ENCODE measurements at places on chromosomes 5 and 9.

GRCh38 chr9:132840980-132841379 lies 37.1 kb downstream of the AK8 start:
- DNase-seq = no peak

- no peak for DNase-seq
Observed at GRCh38 chr9:110650261-110650660, 18.3 kb upstream of the MUSK start.

GRCh38 chr5:53362521-53362941 lies 117.9 kb upstream of the FST start:
- DNase-seq = no peak

DNA sequence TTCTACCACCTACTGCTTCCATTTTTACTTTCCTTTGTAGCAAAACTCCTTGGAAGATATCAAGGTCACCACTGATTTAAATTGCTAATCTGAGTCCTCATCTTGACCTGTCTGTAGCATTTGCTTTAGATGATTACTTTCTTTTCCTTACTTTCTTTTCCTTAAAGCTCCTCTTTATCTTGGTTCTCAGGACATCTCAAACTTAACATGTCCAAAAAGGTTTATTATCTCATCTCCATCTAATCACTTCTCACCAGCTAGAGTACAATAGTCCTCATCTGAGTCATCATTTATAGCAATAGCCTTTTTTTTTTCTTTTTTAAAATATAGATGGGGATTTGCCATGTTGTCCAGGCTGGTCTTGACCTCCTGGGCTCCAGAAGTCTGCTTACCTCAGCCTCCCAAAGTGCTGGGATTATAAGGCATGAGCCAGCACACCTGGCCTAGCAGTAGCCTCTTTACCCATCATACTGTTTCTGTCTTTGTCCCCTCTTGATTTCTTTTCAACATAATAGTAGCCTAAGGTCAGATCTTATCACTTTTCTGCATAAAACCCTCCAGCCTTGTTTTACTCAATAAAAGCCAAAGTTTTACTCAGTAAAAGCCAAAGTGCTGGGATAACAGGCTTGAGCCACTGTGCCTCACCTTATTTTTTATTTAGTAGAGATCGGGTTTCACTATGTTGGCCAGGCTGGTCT lies 32.9 kb upstream of the GPR21 start:
- no peak for DNase-seq

GRCh38 chr5:168159425-168159824 lies 132.0 kb upstream of the WWC1 start:
- no peak for DNase-seq

GRCh38 chr5:157025093-157025698 lies 33.7 kb downstream of the HAVCR1 start:
- no peak for DNase-seq

DNA sequence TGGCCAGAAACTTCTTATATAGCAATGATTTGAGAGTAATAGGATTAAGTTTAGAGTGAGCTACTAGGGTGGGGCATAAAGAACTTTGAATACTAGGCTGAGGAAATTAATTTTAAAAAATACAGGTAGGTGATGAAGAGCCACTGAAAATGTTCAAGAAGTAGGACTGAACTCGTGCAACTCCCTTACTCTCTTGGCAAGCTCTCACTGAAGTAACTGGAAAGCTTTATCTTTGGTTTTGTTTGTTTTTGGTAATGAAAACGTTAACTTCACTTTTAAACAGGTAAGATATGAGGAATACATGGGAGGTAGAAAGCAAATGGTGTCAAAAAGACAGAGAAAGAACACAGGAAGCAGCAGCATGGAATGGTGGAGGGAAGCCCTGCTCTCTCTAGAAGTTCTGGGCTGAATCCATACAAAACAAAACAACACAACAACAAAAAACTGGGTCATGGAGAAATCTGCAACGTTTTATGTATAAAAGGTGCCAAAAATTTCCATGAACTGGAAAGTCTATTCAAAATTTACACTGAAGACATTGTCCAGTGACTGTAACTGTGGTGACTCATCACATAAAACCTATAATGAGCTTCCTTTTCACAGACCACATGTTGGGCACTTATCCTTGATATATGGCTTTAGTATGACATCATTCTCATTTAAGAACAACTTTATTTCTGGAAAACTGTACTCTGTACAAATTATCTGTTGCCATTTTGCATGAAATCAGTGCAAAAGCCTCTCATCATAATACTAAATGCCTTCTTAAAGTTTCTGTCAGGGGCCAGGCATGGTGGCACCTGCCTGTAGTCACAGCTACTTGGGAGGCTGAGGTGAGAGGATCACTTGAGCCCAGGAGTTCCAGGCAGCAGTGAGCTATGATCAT lies 91.2 kb upstream of the CHD1 start:
- DNase-seq = no peak

GRCh38 chr5:111670826-111671492 lies 86.0 kb downstream of the NREP start:
- DNase-seq = no peak

- DNase-seq = no peak
Observed at GRCh38 chr5:59173578-59173977, 590.7 kb downstream of the RAB3C start.

GRCh38 chr9:5321058-5321457 lies 16.5 kb upstream of the RLN2 start:
- no peak for DNase-seq

DNA sequence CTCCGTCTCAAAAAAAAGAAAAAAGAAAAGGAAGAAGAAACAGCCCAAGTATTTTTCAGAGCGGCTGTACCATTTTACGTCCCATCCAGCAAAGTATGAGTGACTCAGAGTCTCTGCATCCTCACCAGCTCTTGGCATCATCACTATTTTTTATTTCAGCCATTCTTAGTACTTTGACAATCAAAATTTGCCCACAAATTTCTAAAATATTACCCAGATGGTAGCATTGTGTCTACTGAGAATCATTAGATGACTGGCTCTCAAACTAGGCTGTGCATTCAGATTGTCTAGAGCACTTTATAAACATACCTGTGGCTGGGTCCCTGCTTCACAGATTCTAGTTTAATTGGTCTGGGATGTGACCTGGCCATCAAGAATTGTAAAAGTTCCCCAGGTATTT lies 21.6 kb upstream of the MELK start:
- no peak for DNase-seq

DNA sequence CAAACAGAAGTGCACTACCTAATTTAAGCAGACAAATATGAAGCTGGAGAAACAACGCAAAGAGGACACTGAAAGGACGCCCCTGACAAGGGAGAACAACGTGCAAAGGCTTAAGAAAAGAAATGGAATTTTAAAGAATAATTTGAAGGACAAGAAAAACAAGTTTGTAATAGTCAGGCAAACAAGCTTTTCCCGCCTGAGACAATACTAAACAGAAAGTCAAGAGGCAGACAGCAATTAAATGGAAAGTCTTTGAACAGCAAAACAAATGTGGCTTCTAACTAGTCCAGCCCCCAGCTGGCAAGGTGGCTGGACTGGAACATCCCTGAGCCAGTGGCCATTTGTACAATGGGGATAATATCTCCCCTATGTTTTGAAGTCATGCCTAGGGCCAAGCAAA lies 63.3 kb downstream of the SIL1 start:
- no peak for DNase-seq

- no peak for DNase-seq
Observed at GRCh38 chr5:14168144-14168792, 25.1 kb downstream of the TRIO start.

- no peak for DNase-seq
Observed at GRCh38 chr5:16510098-16510497, 44.5 kb upstream of the ZNF622 start.

- no peak for DNase-seq
Observed at GRCh38 chr9:115756736-115757135, 396.9 kb upstream of the PAPPA start.

DNA sequence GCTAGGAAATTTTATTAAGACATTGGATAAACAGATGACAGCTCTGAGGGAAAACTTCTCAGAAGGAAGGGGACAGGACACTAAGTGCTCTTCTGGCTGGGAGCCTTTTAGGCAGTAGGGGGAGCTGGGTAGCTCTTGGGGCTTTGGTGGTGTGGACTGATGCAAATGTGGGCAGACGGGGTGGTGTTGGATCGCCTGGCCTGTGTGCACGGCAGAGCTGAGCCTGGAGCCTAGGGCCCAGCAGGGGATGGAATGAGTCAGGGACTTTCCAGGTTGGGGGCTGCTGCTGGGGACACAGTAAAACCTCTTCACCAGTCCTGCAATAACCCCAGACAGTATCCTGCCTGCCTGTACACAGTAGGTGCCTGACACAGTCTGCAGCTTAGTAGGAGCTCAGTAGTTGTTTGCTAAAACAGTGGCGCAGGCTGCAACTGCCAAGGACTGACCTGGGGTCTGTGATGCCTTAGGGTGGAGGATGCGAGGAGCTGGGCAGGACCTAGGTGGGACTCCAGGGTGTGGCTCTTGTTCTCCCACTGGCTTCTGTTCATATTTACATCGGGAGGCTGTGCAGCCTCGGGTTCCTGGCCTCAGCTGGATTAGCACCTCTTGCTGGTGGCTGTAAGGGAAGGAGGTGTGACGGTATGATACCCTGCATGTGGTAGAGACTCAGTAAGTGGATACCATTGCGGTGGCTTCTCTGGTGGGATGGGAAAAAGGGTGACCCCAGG lies 83.8 kb downstream of the DAB2IP start:
- no peak for DNase-seq

DNA sequence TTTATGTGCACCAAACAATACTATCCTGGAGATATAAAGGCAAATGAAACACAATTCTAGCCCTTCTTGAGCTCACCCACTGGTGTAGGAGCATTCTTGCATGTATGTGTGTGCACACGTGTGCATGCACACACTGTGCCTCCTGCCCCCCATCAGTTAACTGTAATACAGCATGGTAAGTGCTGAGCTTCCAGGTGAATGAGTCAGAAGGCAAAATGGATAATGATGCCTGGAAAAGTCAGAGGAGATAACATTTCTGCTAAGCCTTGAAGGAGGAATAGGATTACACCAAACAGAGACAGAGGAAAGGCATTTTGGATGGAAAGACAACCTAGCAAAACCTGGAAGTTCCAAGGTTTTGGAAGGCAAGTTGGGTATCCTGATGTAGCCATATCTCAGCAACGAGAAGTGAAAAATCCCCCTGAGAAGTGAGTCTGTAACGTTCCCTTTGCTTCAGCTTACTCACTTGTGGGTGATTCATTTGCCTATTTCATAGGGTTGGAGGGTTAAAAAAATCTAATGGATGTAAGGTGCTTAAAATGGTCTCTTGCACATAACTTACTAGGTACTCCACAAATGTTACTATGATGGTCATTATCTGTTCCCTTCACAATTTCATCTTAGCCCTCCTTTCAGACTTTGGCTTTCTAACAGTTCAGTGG lies 101.4 kb upstream of the STC2 start:
- DNase-seq = no peak

- DNase-seq = no peak
Observed at GRCh38 chr5:133425222-133425621, 187.1 kb downstream of the FSTL4 start.

DNA sequence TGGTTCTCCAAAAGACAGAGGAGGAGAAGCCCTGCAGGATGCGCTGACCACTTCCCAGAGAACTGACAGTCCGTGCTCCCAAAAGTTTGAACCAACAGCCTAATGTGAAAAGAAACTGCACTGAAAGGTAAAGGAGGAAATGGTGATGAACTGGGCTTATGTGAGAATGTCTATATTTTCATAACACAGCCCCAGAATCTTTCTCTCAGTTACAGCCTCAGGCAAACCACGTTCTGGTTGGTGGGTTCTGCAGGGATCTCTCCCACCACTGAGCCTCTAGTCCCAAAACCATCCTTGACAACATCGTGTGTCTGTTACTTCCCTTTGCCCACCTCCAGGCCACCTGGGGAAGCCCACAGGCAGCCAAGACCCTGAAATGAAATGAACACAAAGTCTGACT lies 23.9 kb downstream of the SPARC start:
- no peak for DNase-seq

DNA sequence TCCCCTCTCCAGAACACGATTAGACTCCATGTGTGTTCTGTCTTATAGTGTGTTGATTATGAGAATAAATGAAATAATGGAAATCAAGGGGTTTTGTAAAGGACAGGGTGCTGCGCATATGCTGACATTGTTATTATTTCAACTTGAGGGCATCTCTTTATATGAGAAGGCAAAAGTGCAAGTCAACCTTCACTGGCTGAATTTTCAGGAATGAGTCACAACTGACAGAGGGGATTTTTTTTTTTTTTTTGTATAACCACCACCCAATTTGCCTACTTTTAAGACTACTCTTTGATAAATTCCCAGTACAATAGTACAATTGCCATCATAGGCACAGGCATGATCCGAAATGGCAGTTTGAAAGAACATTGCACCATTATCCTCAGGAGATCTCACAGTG lies 419.2 kb upstream of the NMUR2 start:
- no peak for DNase-seq

- DNase-seq = no peak
Observed at GRCh38 chr9:82090046-82090445, 101.5 kb downstream of the SPATA31D1 start.

- DNase-seq = peak; percentile 92
Observed at GRCh38 chr9:127021664-127022363, 100.6 kb downstream of the ANGPTL2 start.

GRCh38 chr9:107721705-107722245 lies 232.2 kb upstream of the KLF4 start:
- no peak for DNase-seq

- DNase-seq = no peak
Observed at GRCh38 chr9:137589441-137590122, 730 bp downstream of the ZMYND19 start.

- DNase-seq = no peak
Observed at GRCh38 chr5:107554776-107555424, 115.8 kb downstream of the EFNA5 start.

GRCh38 chr5:94244921-94245320 lies 373.5 kb downstream of the KIAA0825 start:
- no peak for DNase-seq

GRCh38 chr9:16309469-16310271 lies 560.8 kb downstream of the BNC2 start:
- DNase-seq = peak; percentile 15

DNA sequence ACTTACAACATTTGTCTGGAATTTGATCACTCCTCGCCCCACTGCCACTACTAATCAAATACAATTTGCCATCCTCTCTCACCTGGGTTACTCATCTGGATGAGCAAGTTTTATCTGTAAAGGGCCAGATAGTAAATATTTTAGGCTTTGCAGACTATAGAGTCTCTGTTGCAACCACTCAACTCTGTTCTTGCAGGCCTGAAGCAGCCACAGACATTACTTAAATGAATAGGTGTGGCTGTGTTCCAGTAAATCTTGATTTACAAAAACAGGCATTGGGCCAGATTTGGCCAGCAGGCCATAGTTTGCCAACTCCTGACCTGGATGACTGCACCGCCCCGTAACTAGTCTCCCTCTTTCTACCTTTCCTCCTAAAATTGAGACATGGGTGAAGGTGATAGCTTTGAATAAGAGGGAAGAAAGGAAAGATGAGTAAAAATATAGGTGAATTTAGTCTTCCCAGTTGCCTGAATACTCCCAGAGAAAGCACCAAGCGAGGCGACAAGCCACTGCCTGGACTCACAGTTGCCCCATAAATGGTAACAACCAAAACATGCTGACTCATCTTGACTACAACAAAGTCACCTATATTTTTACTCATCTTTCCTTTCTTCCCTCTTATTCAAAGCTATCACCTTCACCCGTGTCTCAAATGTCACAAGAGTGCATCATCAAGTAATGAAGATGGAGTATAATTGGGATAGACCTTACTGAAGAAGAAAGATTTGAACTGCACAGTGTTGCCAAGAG lies 32.5 kb upstream of the SCAMP1 start:
- DNase-seq = no peak
